Activated T-helper 1 cell treated with Interleukin-2 at 50 U/mL for 16 hours (primary cell): ENCODE measurements at places on chromosomes 1 and 21.

DNA sequence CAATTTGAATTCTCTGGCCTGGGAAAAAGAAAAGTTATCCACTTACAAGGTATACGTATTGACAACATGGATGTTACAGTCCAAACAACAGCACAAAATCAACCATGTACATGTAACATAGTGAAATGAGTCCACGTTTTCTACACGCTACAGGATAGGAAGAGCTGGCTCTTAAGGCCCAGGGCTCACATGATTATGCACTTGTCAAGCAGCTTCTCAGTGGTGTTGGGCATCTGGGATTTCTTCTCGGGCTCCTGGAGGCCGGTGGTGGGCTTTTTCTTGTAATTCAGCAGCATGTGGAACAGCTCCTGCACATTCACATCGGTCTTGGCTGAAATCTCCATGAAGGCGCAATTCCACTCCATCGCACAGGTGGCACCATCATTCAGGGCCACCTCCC lies 4.0 kb downstream of the DIRAS3 start:
- no peak for DNase-seq

DNA sequence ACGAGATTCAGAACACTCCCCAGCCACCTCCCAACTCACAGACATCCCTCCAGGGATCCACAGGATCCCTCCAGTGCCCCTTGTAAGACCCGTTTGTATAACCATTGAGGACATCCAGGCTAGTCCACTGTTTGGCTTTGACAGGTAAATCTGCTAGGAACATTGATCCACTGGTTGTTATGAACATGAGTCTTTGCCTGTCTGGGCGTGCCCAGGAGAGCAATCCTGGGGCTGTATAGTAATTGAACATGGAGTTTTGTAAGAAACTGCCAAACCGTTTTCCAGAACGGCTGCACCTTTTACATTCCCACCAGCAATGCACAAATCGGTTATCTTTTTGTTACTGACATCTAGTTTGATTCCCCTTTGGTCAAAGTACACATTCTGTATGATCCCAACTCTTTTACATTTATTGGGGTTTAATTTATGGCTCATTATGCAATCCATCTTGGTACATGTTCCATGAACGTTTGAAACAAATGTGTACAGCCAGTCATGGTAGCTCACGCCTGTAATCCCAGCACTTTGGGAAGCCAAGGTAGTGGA lies 88.7 kb downstream of the WDR4 start:
- no peak for DNase-seq

GRCh38 chr1:77416692-77417450 lies 135.1 kb downstream of the AK5 start:
- no peak for DNase-seq

GRCh38 chr1:39268906-39269305 lies 64.4 kb downstream of the MACF1 start:
- no peak for DNase-seq

- DNase-seq: no peak
Measured at GRCh38 chr1:7845761-7846160, 7.1 kb downstream of the UTS2 start.

DNA sequence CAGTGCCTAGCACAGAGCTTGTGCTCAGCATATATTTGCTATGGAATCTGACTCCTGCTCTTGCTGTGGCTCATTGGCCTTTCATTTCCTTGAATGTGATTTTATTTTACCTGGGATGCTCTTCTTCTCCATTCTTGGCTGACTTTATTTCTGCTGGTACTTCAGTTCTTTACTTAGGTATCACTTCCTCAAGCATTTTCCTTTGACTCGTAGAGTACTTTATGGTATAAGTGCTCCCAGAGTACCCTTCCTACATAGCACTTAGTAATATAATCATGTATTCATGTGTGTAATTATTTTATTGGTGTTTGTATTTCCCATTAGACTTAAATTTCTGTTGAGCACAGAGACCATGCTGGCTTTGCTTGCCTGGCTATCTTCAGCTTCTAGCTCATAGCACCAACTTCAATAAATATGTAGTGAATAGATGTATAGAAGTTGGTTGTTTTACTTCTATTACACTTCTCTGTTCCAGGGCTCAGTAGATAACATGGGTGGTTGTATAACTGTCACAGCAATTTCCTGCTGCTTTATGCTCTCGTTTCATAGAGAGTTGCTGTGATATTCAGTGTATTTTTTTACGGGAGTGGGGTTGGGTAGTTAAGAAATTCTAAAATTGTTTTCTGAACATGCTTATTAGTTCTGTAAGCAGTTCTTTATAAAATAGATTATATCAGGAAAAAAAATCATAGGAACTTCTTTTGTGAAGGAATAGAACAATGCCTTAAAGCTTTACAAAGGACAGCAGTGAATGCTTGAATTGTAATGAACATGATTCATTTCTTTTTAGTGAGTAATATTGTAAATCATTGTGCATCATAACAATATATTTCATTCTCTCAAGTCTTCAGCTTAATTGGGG lies 112.2 kb downstream of the NEK7 start:
- no peak for DNase-seq

DNA sequence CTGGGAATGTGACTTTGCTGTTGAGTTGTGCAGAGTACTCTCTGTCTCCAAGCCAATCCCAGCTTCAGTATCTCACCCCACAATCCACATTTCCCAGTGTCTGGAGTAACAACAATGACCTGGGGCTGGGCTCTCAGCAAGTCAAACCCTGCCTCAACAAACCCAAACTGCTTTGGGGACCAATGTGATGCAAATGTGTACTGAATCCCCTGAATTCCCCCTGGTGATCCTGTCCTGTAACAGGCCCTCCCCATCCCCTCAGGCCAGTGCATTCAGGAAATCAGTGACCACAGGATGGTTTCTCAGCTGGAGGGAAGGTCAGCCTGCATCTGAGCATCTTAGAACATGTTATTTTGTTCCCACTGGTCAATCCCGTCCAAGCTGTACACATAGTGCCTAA lies 36.7 kb upstream of the HAO2 start:
- DNase-seq: no peak

DNA sequence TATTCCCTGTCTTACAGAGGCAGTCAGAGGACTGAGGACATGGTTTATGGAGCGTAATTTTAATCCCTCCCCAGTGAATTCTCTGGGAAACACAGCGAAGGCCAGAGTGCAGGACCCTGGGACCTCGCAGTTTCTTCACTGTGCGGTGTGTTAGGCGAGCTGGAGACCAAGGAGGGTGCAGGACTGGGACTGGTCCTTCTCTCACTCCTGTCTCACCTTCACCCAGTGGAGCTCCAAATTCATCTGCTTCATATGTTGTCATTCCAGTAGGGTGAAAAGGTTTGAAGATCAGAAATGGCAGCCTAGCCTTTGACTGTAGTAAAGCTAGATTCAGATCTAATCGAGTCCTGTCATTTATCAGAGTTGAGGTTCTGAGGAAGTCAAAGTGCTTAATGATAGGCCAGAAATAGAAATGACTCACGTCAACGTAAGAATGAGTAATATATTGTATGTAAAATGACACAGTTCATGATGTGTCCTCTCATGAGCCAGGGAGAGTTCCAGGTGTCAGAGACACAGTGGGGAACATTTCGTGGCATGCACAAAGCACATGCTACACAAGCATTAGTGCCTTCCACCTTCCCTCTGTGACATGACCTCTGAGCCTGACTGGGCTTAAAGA lies 647.5 kb downstream of the SMYD3 start:
- no peak for DNase-seq

- DNase-seq: no peak
Measured at GRCh38 chr1:36792292-36792691, 242.0 kb downstream of the GRIK3 start.

DNA sequence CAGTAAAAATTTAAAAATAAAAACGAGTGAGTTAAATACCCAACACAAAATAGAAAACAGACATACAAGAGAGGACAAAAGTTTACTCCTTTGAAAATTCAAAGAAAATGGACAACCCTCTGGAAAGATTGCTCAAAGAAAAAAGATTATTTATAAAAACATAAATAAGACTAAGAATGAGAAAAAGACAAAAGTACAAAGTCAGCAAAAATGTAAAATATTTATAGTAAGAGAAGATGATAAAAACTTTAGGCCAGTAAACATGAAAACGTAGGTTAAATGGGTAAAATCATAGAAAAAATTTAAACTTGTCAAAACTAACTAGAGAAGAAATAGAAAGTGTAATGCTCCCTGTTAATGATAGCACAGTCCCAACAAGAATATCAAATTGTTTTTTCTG lies 31.9 kb upstream of the SLC45A1 start:
- no peak for DNase-seq

- no peak for DNase-seq
Measured at GRCh38 chr1:22309572-22309971, 142.1 kb upstream of the ZBTB40 start.

- DNase-seq: peak; percentile 26
Measured at GRCh38 chr1:226110249-226111097, 48.0 kb downstream of the H3-3A start.

- DNase-seq: no peak
Measured at GRCh38 chr1:119631086-119631432, 17.0 kb downstream of the ZNF697 start.
